Lower lobe of right lung (tissue), 2 donors: ENCODE measurements at places on chromosomes 6 and 20. TPM values are rescaled to one million over a fixed set of nuclear protein-coding genes. Genes with fewer than 3 reads are reported as not detected.

Gene MTG2
- 27.1 TPM for total RNA-seq

Gene PGBD1
- total RNA-seq: 3.5 TPM

Gene ADGRG6
- 35.7 TPM for total RNA-seq

Gene SOX12
- 9.8 TPM for total RNA-seq

Gene CCN6
- total RNA-seq: not detected

Gene CTAGE9
- total RNA-seq: not detected

Gene PKIB
- 3.2 TPM for total RNA-seq

- H3K27me3 ChIP-seq: no peaks in the 10 kb centered on the region
- H3K4me3 ChIP-seq: no peak overlapping the region
- no peaks in the 10 kb centered on the region for H3K4me1 ChIP-seq
- no peak for DNase-seq
- H3K36me3 ChIP-seq: no peaks in the 10 kb centered on the region
Observed at GRCh38 chr6:124577734-124578281, 384.4 kb upstream of the RNF217 start.

DNA sequence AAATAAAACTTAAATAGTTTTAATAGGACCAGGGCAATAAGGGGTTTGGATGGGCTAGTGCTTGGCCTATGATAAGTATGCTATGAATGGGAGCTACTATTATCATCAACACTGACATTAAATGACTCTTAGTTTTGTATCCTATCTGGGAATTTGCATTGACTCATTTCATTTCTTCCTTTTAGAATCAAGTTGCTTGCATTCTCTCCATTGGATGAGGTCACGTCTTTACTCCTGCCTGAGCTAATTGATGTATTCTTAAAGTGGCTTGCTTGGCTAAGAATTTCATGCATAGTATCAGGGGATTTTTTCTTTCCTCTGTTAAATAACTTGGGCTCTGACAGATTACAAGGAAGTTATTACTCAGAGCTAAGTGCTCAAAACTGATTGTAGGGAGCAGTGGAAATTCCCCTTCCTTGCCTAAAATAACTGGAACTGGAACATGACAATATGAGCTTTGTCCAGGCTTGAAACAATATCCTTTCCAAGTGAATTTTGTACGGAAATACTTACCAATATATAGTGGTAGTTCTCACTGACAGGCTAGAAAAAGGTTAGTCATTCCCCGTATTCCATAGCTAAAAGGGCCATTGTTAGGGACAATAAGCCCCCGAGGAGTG is 169.9 kb downstream of the BCAS1 start:
- H3K27ac ChIP-seq: peak overlapping the region; percentile 28
- H3K27me3 ChIP-seq: no peaks in the 10 kb centered on the region
- peaks cover 37% of the 10 kb centered on the region for H3K4me1 ChIP-seq

- H3K27me3 ChIP-seq: no peaks in the 10 kb centered on the region
- H3K36me3 ChIP-seq: no peaks in the 10 kb centered on the region
- peak overlapping the region; percentile 76 for H3K4me3 ChIP-seq
- peak overlapping the region; percentile 84 for H3K27ac ChIP-seq
Observed at GRCh38 chr6:138692058-138692977, 81.3 kb upstream of the CCDC28A start.

- peak overlapping the region; percentile 54 for H3K4me3 ChIP-seq
- DNase-seq: no peak
- H3K4me1 ChIP-seq: peaks cover 46% of the 10 kb centered on the region
- H3K27me3 ChIP-seq: no peaks in the 10 kb centered on the region
Observed at GRCh38 chr6:29964518-29964886, 22.2 kb downstream of the HLA-A start.

DNA sequence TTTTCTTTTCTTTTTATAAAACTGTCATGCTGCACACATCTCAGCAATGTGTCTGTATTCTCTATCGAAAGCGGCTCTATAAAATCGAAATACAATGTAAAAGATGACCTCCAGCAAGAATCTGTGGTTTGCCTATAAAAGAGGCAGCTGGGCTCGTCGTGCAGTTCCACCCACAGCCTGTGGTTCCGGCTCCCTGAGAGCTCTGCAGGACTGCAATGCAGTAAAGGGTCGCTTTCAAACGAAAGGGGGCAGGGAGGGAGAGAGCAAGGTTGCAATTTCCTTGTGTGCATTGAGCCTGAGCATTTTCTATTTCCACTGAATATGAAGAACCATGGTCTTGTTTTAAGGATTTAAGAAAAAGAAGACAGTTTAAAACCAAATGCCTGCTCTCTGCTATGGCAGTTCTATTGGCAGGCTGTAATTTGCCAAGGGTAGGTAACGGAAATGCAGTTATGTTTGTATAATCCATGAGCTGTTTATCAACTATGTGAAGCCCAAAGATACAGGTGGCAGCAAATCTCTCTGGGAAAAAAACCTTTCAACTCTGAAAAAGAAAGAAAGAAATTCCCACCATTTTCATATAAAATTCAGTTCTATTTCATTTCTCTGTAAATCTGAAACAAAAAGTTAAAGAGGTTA is 236.5 kb downstream of the HACE1 start:
- H3K4me3 ChIP-seq: no peak overlapping the region
- no peaks in the 10 kb centered on the region for H3K27me3 ChIP-seq
- no peaks in the 10 kb centered on the region for H3K36me3 ChIP-seq
- no peak overlapping the region for H3K27ac ChIP-seq
- no peaks in the 10 kb centered on the region for H3K4me1 ChIP-seq

- H3K36me3 ChIP-seq: no peaks in the 10 kb centered on the region
- no peaks in the 10 kb centered on the region for H3K27me3 ChIP-seq
- H3K4me1 ChIP-seq: no peaks in the 10 kb centered on the region
- H3K4me3 ChIP-seq: no peak overlapping the region
- no peak for DNase-seq
Observed at GRCh38 chr6:93021235-93021915, 398.0 kb downstream of the EPHA7 start.

GRCh38 chr6:72461144-72461543 is 160.7 kb upstream of the KCNQ5 start:
- no peaks in the 10 kb centered on the region for H3K4me1 ChIP-seq
- no peak overlapping the region for H3K4me3 ChIP-seq
- H3K27me3 ChIP-seq: no peaks in the 10 kb centered on the region

DNA sequence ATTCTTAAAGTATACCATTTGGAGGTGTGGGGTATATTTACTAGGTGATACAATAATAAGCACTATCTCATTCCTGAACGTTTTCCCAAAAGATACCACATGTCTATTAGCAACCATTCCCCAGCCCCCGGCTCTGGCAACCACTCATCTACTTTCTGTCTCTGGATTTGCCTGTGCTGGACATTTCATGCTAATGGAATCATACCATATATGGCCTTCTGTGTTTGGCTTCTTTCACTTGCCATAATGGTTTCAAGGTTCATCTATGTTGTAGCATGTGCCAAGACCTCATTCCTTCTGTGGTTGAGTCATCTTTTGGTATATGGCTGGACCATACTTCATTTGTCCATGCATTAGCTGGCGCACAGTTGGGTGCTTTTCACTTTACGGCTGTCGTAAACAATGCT is 39.7 kb downstream of the BCAS4 start:
- H3K4me1 ChIP-seq: no peaks in the 10 kb centered on the region
- no peak overlapping the region for H3K27ac ChIP-seq
- no peaks in the 10 kb centered on the region for H3K36me3 ChIP-seq
- no peaks in the 10 kb centered on the region for H3K27me3 ChIP-seq

DNA sequence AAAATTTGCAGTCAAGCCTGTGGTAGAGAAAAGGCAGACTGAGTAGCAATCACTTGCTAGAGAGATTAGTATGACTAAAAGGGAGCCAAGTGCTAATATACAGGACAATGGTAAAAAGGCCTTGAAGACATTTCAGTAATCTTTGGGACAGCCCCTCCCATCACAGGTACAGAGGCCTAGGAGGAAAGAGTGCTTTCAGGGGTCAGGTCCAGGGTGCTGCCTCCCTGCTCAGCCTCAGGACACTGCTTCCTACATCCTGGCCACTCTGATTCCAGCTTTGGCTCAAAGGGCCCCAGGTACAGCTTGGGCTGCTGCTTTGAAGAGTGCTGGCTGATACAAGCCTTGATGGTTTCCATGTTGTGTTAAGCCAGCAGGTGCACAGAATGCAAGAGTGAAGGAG is 543.5 kb downstream of the MMUT start:
- no peak overlapping the region for H3K4me3 ChIP-seq
- no peaks in the 10 kb centered on the region for H3K36me3 ChIP-seq
- no peak overlapping the region for H3K27ac ChIP-seq

GRCh38 chr6:167162591-167162990 is 4.8 kb upstream of the GPR31 start:
- no peaks in the 10 kb centered on the region for H3K27me3 ChIP-seq
- no peak overlapping the region for H3K27ac ChIP-seq
- no peak overlapping the region for H3K4me3 ChIP-seq
- H3K36me3 ChIP-seq: no peaks in the 10 kb centered on the region
- H3K4me1 ChIP-seq: no peaks in the 10 kb centered on the region

DNA sequence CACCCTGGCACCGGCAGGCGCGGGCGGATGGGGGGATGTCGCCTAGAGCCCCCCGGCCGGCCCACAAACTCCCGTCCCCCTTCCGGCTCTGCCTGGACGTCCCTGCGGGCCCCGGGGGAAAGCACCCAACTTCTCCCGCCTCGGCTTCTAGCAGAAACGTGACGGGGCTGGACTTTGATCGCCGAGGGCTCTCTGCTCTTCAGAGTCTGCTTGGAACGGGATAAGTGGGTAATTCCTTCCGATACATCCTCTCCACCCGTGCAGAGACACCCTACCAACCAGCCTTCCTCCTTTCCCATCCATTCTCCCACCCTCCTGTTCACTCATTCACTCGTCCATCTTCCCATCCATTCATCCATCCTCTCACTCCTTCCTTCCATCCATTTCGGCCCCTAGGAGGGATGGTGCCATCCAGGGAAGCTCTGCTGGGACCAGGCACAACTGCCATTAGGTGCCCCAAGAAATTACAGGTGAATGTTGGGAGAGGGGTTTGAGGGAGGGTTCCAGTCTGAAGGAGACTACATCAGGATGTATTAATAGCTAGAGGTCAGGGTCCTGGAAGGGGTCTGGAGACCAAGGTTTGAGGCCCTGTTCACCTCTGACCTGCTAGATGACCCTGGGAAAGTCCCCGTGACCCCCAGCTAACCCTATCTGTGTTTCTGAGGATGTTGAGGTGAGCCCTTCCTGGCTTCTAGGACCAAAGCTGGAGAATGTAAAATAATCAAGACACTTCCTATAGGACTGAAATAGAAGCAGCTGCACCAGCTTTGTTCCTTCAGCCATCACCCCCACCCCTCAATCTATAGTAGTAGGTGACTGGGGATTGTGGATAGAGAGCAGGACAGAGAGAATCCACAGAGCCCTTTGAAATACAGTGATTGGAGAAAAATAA is 538 bp downstream of the TTLL9 start:
- H3K27ac ChIP-seq: peak overlapping the region; percentile 24
- no peaks in the 10 kb centered on the region for H3K36me3 ChIP-seq

DNA sequence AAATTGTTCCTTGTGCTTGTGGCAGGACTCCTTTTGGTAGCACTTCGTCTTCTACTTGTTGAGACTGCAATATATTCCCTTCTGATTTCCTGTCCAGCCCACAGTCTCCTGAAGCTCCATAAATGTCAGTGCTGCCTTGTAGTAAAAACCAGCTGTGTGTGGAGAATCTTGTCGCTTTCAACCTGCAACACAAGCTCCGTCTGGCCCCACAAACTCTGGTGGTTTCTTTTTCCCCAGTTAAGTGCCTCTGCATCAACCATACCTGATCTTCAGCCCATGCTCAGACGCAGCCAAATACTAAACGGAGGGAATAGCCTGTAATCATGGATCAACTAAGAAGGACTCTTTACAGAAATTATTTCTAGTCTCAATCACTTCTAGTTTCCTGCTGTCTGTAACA is 1133.3 kb upstream of the ADGRB3 start:
- H3K36me3 ChIP-seq: no peaks in the 10 kb centered on the region
- H3K4me3 ChIP-seq: no peak overlapping the region
- no peaks in the 10 kb centered on the region for H3K27me3 ChIP-seq
- no peaks in the 10 kb centered on the region for H3K4me1 ChIP-seq
